ENCODE measurements at places on chromosomes 13 and 19.

DNA sequence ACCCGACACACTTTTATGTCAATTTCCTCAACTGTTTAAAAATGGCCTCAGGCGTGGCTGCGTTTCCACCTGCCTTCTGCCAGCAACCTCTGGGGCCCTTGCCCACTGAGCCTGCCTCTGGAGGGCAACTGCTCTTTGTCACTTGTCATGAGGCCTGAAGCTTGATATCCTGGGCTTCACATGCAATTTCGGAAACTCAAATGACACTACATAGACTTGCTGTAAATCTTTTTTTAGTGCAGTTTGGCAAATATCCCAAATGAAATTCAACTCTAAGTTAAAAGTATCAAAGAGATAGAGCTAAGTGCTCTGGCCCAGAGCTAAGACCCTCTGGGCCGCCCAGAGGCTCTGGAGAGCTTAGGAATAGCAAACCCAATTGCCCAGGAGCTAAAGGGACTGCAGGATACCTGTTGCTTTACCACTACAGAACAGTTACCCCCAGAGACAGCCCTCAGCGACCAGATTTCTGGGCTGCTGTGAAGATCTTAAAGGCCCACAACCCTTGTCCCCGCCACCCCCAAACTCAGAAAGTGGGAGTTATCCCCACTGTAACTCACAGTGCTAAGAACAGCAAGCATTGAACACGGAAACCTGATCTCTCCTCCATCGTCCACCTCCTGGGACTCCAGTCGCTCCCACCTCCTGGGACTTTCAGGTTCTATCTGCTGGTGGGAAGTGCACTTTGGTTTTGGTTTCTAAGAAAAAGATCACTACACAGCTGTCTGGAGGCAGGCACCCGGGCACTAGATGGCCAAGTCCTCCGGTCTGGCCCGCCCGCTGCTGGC is 19.4 kb downstream of the GJA3 start:
- DNase-seq: no peak

- DNase-seq: no peak
These were observed 863.2 kb downstream of the DIAPH3 start for GRCh38 chr13:59300355-59301173.

- DNase-seq: no peak
These were observed 680.4 kb upstream of the SPRY2 start for GRCh38 chr13:81021284-81021840.

GRCh38 chr13:106471957-106472543 is 63.4 kb downstream of the EFNB2 start:
- peak; percentile 49 for DNase-seq

DNA sequence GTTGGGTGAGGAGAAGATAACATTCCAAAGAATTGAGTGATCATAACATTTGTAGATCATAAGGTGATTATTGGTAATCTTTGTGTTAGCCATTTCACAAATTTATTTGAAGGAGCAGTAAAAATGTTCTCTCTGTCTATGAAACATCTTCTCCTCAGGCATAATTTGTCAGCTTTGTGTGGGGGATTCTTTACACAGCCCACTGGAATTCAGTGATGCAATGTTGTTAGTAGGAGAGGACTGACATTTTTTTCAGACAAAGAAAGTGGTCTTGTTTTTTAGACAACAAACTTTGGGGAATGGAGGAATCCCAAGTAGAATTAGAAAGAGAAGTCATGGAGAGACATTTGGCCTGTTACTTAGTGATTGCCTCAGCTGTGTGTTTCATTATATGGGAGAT is 100.3 kb downstream of the ITGBL1 start:
- DNase-seq: no peak

- DNase-seq: no peak
These were observed 624 bp downstream of the CTXN1 start for GRCh38 chr19:7925171-7925851.

DNA sequence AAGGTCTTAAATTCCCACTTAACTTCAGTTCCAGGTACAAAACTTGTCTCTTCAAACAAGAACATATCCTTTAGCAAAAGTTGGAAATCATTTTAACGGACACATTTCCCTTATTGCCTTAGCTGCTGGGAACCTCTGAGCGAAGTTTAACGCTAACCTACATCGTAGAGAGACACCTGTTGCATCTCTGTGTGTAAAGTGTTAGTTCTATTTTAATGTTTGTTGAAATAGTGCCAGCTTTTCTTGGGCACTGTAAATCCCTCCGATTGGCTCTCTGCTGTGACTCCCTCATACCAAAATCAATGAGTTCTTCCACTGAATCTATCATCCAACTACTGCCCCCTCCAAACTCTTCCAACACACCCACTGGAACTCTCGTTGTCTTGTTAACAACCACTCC is 2.3 kb upstream of the HIF3A start:
- no peak for DNase-seq

GRCh38 chr13:52975161-52975560 is 53.5 kb upstream of the OLFM4 start:
- DNase-seq: no peak

- DNase-seq: no peak
These were observed 62.7 kb upstream of the ARGLU1 start for GRCh38 chr13:106630650-106631049.

Measured in stromal cell of bone marrow (primary cell).